ENCODE measurements at places on chromosomes 11 and 22. TPM values are rescaled to one million over a fixed set of nuclear protein-coding genes. Genes with fewer than 3 reads are reported as not detected.
A peak's percentile ranks its signal among the peaks of the same experiment; 100 is the strongest.

Gene MS4A1
- total RNA-seq = 1.6 TPM

Gene NRXN2
- 1.8 TPM for total RNA-seq

Gene POU2AF1
- total RNA-seq = 3.5 TPM

Gene LINC01488
- not detected for total RNA-seq

Gene OR5A1
- total RNA-seq = not detected

DNA sequence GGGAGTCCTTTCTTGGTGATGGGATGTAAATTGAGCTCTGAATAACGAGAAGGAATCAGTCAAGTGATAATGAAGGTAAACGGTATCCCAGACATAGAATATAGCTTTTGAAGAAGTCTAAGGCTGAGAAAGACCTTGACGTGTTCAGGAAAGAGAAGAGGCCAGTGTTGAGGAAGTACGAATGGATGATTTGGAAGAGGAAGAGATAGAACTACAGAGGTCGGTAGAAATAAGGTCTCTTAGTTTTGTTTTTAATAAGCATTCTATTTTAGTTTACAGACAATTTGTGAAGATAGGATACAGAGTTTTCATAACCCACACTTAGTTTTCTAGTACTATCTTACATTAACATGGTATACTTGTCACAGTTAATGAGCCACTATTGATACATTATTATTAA lies 1598.1 kb downstream of the FAM181B start:
- H3K27me3 ChIP-seq = no peaks in the 10 kb centered on the region
- H3K4me3 ChIP-seq = no peak overlapping the region
- no peaks in the 10 kb centered on the region for H3K36me3 ChIP-seq
- no peak for DNase-seq
- H3K27ac ChIP-seq = no peak overlapping the region
- no peaks in the 10 kb centered on the region for H3K4me1 ChIP-seq

DNA sequence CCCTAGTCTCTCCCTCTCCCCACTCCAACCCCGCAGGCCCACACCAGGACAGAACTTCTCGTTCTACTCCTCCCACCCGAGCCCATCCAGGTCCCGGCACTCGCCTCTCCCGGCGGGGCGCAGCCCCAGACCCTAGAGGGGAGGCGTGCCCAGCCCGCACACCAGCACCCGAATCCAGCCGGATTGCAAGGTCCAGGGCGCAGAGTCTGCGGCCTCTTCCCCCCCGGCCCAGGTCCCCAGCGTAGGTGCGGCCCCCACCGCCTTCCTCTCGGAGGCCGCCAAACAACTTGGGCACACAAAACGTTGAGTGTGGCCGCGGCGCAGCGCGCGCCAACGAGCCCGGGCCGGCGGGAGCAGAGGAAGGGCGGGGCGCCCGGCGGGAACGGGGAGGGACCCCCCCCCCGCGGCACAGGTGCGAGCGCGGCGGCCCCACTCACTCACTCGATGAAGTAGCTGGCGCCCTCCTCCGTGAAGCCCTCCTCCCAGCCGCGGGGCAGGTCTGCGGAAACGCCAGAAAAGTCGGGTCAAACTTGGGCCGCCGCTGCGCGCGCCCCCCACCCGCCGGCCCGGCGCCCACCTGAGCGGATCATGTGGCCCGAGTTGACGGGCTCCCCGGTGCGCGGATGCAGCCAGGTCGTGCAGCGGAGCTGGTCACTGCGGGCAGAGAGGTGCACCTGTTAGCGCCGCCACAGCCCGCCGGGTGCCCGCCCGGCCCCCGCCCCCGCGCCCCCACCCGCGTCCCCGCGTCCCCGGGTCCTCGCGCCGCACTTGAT lies 480 bp downstream of the PLEKHA7 start:
- H3K27me3 ChIP-seq = no peaks in the 10 kb centered on the region
- no peak for DNase-seq
- H3K4me1 ChIP-seq = no peaks in the 10 kb centered on the region
- H3K27ac ChIP-seq = peak overlapping the region; percentile 87
- peak overlapping the region; percentile 83 for H3K4me3 ChIP-seq

DNA sequence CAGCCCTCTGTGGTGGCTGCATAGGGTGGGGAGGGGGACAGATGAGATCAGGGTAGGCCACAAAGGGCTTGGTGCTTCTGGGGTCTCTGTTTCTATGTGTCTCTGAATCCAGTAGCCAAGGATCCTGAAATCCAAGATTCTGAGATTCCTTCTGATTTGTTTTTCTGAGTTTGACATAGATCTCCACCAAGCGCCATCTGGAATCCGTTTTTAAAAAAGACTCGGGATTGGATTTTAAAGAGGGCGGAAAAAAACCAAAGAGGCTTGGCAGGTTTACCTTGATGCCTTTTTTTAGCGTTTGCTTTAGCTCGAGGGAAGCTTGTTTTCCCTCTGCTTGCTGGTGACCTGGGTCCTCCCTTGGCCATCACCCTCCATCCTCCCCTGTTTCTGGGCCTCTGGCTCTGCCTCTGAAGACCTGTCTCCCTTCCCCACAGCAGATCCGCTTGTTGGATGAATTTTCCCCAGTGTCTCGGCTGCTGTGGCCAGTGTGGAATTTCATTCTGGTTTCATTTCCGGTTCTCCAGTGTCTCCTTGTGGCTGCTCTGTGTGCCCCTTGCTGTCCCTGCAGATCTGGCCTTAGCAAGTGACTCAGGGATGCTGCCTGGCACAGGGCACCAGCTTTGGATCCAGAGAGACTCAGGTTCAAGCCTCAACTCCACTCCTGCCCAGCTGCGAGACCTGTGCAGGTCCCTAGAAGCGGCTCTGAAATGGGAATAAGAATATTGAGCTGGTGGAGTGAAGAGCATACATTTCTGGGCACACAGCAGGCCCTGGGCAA lies 15.1 kb downstream of the SYNGR1 start:
- H3K36me3 ChIP-seq = no peaks in the 10 kb centered on the region
- H3K4me1 ChIP-seq = no peaks in the 10 kb centered on the region
- no peak overlapping the region for H3K4me3 ChIP-seq
- H3K27me3 ChIP-seq = no peaks in the 10 kb centered on the region
- DNase-seq = no peak

DNA sequence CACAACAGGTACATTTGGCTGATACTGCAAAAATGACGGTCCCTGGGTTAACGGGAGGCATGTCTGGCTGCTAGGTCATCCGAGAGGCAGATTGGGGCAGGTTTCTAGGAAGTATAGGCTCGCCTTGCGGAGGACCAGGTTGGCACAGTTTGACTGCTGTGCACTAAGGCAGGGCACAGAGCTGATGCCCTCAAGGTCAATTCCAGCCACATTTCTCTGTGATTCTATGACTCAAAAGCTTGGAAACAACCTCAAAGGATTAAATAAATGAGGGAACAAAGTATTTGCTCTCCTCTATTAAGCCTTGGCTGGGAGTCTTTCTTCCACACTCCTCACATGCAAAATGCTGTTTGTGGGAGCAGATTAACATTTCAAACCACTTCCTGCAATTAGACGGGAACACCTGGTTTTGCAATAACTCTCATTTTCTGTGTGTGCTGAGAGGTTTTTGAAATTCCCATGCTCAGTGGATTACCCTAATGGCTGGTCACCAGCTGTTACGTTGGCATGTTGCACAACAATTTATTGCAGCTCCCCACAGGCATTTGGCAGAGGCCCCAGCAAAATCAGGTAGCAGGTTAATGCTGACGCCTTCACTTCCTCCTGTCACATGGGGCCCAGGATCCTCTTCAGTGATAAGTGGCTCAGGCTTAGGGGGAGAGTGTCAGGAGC lies 61.0 kb upstream of the PLET1 start:
- H3K36me3 ChIP-seq = no peaks in the 10 kb centered on the region
- H3K4me3 ChIP-seq = no peak overlapping the region
- peaks cover 20% of the 10 kb centered on the region for H3K4me1 ChIP-seq
- peak overlapping the region; percentile 67 for H3K27ac ChIP-seq
- H3K27me3 ChIP-seq = no peaks in the 10 kb centered on the region

Measured in breast epithelium (tissue), 4 donors.